EH (cell line): ENCODE measurements at places on chromosomes 13 and 19.
A peak's percentile ranks its signal among the peaks of the same experiment; 100 is the strongest.

DNA sequence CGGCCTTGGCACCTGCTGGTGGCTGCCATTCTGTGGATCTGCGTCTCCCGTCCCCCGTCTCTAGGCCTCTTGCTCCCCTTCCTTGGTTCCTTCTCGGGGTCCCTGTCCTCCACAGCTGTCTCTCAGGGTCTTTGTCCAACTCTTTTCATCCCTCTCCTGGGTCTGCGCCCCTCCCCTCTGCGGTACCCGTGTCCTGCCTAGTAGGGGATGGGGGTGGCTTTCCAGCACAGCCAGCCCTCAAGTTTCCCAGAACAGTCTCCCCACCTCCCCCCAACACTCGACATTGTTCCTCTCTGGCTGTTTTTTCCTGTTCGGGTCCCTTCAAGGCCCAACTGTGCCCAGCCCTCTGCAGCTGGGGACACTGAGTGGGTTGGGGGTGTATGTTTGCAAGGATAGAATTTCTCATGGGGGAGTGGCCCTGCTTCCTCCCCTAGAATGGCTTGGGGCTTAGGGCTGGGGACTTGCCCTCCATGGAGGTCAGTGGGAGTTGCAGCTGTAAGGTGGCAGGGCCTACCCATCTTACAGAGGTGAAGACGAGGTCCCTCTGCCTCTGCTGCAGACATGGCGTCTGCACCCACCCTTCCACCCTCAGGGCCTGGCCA lies 762 bp upstream of the ADM5 start:
- DNase-seq: no peak

DNA sequence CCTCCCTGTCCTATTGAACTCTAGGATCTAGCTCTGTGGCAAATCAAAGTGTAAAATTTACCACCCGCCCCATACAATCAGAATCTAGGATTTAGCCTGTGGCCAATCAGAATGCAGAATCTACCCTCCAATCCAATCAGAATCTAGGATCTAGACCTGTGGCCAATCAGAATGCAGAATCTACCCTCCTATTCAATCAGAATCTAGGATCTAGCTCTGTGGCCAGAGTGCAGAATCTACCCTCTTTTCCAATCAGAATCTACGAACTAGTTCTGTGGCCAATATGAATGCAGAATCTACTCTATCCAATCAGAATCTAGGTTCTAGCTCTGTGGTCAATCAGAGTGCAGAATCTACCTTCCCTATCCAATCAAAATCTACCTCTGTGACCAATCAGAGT lies 25.8 kb downstream of the PRKD2 start:
- no peak for DNase-seq

- DNase-seq: peak; percentile 46
These were observed 75.2 kb upstream of the MRI1 start for GRCh38 chr19:13689085-13689484.

- DNase-seq: peak; percentile 42
These were observed 4.9 kb downstream of the CCDC122 start for GRCh38 chr13:43874504-43875092.

GRCh38 chr19:51531349-51532315 lies at the start of gene SIGLEC6:
TSS of gene SIGLEC6 (minus strand) at chr19:51531670. CDS start at chr19:51531648, 22 bp downstream.
- DNase-seq: no peak

DNA sequence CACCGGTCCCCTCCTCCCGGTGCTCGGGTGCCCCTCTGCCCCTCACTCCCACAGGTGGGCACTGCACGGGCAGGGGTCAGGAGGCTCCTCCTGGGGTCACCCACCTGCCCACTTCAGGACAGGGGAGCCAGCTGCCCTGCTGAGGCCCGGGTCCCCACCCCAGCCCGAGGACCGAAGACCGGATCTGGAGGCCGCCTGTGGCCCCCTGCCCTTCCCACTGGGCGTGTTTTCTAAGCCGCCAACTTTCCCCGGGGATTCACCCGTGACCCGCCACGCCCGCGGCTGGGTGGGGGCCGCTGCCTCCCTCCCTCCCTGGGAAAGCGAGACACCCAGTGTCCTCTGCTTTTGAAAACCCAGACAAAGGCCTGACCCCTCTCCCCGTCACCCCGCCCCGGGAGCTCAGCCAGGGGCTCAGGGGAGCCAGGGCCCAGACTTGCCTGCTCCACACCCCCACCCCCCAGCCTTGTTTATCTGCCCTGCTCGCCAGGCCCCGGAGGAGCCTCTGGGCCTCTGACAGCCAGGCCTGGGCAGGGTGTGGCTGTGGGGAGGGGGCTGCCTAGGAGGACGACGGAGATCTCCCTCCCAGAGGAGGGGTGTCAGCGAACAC lies 1.3 kb downstream of the PALM start:
- DNase-seq: no peak

GRCh38 chr13:41707194-41707821 lies 250.0 kb downstream of the RGCC start:
- DNase-seq: peak; percentile 38

DNA sequence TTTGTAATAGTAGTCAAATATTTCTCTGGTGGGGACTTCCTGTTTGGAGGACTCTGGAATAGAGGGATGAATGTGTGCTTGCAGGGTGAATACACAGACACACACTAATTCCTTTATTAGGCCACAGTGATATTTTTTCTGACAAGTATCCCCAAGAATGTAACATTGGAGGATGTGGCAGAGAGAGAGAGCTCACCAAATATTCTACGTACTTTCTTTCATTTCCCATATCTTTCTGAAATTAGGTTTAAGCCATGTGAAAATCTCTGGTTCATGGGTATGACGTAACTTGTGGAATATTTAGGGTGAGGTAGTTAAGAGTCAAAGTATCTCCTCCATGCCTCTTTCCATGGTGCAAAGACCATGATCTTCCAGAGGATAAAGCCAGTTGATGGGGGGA lies 463.4 kb downstream of the DIAPH3 start:
- peak; percentile 87 for DNase-seq

DNA sequence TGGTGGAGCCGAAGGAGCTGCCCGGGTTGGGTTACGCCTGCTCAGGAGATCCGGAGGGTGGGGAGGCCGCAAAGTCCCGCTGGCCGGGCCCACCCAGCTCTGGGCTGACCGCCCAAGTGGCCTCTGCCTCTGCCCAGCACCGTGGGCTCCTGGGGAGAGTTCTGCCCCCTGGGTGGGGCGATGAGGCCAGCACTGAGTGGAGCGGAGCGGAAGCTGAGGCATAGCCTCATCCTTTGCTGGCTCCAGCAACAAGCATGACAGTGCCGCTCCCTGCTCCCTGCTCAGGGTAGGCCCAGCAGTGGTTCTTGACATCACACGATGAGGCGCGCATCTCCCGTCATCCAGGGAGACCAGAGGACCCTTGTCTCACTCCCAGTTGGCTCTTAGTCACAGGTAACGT lies 22.5 kb downstream of the CCDC8 start:
- no peak for DNase-seq

DNA sequence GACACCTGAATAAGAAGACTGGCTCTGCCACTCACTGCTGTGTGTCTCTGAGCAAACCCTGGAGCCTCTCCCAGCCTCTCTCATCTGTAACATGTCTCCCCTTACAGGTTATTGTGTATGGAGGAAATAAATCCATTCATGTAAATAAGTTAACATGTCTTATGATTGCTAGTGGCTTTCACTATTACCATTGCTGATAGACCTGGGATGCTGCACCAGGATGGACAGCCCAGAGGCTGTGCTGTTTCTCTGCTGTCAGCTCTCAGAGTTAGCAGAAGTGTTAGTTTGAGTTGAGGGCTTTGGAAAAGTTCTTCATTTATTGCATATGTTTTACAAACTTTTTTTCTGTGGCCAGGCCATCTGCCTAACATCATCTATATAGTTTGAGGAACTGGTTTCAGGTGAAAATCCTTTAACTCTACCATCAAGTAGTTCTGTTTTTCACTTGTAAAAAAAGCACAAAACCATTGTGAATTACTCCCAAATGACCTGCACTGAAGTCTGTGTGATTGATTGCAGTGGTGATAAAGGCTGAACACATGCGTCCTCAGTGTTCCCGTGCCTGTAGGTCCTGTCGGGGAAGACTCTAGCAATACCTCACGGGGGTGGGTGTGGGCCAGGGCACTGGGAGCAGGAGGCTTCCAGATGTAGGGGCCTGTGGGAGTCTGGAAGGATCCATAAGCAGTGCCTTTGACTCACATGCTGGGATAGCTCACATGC lies 24.6 kb downstream of the MPHOSPH8 start:
- DNase-seq: no peak

- DNase-seq: peak; percentile 79
These were observed 63.6 kb downstream of the ZNF429 start for GRCh38 chr19:21568816-21569493.

DNA sequence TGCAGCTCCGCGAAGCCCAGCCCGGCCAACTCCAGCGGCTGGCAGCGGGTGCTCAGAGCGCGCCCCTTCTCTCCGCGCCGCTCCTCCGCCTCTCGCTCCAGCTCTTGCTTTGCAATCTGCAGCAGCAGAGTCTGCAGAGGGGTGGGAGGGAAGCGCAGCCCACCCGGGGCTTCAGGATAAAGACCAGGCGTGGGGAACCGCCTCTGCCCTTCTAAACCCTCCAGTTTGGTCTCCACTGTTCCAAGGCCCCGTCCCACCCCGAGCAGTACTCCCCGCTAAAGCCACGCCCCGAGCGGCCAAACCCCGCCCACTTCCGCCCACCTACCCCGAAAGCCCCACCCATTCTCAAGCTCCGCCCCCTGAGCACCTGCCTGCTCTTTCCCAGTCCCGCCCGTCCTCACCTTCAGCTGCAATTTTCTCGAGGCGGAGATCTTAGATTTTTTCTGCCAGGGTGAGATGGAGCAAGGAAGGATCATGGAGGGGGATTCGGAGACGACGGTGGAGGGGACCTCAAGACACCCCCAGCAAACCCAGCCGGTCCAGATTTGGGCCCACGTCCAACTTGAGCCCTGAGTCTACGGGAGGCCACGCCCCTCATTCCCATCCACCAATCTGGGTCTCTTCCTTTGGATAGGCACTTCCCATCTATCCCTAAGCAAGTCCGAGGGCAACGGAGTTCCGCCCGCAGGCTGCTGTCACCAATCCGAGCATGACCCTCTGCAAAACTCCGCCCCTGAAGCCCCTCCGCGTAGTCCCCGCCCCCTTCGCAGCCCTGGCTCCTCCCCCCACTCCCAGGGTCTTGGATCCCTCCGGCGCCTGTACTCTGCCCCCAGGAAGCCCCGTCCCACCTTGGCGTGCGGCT lies 1.1 kb downstream of the TNNI3 start:
- peak; percentile 71 for DNase-seq

DNA sequence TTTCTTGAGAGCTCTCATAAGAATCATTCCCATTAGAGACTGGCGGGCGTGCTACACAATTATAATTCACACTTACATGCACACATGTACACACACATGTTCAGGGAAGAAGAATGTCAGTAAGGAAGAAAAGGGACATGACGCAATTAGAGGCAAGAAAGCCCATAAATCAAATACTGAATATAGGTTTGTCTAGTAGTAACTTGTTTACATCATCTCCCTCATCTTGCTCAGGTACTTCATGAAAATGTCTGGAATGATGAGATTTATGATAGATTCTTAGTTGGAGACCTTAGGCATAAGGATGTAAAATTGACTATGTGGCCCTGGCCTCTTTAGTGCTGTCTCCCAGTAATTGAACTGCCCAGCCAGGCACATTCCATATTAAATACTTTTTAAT lies 628.0 kb upstream of the PCDH20 start:
- no peak for DNase-seq

- no peak for DNase-seq
These were observed 7.7 kb downstream of the SMAD9 start for GRCh38 chr13:36912369-36912768.

DNA sequence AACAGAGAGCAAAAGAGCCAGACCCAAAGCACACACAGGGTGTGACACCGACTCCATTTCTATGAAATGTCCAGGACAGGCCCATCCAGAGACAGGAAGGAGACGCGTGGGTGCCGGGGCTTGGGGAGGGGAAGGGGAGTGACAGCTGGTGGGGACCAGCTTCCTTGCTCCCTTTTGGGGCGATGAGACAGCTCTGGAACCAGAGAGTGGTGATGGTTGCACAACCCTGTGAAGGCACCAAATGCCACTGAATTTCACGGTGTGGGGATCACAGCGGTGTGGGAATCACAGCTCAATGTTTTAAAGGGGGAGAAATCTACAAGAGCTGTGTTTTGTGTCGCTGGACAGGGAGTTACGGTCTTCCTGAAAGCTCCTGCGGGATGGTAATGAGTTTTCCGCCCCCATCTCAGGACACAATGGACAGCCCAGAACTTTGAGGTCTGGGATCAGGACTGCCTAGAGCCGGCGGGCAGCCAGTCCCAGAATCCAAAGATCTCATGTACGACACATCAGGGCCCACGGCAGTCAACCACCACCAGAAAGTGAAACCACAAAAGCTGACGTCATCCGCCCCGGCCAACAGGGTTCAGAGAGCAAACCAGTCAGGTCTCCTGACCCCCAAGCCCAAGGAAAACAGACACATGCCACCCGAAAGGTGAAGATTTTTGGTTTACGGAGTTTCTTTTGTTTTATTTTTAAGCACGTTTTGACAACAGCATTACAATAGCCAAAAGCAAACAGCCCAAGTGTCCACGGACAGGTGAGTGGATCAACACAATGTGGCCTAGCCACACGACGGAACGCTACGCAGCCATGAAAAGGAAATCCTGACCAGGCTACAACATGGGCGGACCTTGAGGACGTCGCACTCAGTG lies 7.3 kb downstream of the SGTA start:
- DNase-seq: peak; percentile 25

DNA sequence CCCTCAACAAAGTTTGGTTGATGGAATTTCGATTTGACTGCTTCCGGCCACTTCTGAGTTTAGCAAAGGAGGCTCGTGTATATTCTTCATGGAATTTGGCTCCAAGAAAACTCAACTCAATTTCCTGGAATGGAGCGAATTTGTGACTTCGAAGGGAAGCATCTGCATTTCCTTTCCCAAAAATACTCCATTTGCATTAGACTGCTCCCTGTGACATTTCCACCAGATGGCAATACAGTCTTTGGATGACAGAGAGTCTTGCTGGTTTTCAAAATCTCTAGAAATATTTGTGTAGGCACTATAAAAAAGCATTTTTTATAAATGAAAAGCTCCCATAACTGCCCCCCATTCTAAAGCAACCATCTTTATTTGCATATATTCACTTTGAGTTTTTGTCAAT lies 4.1 kb downstream of the C1QTNF9 start:
- DNase-seq: peak; percentile 38

DNA sequence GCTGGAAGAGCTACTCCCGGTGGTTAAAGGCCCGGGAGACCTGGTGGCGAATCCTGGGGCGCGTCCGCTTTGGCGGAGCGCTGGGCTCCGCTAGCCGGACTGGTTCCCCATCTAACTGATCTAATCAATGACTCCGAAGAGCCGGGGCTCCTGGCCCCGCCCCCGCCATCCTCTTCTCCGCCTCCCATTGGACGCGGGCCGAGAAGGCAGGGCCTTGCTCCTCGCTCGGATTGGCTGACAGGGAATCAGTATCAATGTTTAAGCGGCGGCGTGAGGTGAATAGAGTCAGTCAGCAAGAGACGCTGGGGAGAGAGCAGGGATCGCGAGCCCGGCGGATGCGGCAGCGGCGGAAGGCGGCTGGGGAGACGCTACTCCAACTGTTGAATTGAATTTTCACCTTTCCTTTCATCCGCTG lies 1.7 kb upstream of the PCDH17 start:
- peak; percentile 58 for DNase-seq
